Fibroblast of skin of right biceps (primary cell): ENCODE measurements at places on chromosomes 3 and 15.
A peak's percentile ranks its signal among the peaks of the same experiment; 100 is the strongest.

DNA sequence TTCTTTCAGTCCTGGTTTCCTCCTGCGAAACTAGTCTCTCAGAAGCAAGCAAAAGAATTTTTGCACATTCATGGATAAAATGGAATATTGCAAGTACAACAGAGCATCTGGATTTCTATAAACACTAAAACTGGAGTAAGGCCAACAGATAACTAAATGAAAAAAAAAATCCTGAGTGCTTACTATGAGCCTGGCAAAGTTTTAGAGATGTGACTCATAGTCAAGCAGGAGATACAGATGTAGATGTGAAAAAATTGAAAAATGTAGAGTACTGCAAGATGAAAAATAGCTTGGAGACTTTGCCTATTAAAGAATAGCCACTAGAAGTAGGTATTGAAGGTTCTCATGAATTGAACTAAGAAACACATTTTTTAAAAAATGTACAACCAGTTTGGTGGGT is 397.4 kb downstream of the OTOL1 start:
- peak; percentile 68 for DNase-seq

- no peak for DNase-seq
Measured at GRCh38 chr3:106552351-106553043, 683.7 kb upstream of the CBLB start.

GRCh38 chr3:50583897-50584296 is 14.6 kb downstream of the HEMK1 start:
- DNase-seq = no peak

DNA sequence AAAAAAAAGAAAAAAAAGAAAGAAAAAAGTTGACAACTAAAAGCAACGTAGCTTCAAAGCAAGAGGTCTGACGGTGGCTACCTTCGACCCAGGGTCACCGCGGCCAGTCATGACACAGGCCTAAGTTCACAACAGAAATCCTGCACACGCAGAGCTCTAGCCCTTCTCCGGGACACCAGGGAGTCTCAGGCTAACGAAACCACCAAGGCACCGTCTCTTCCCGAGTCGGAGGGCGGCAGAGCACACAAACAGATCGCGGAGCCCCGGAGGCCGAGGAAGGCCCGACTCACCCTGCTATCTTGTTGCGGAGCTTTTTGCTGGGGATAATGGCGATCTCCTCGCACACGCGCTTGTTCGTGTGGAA is 584 bp downstream of the RPS17 start:
- no peak for DNase-seq

DNA sequence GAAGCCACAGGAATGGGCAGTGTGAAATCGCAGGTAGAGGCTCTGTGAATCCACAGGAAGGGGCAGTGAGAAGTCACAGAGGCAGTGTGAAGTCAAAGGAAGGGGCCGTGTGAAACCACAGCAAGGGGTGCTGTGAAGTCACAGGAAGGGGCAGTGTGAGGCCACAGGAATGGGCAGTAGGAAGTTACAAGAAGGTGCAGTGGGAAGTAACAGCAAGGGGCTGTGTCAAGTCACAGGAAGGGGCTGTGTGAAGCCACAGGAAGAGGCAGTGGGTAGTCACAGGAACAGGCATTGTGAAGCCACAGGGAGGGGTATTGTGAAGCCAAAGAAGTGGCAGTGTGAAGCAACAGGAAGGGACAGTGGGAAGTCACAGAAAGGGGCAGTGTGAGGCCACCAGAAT is 34.1 kb downstream of the GASK1A start:
- no peak for DNase-seq
